ENCODE measurements at places on chromosomes 2 and 18.

GRCh38 chr18:59067873-59068272 is 71.8 kb upstream of the SEC11C start:
- DNase-seq, result no peak

GRCh38 chr18:31281437-31281836 is 36.5 kb upstream of the DSG1 start:
- no peak for DNase-seq

DNA sequence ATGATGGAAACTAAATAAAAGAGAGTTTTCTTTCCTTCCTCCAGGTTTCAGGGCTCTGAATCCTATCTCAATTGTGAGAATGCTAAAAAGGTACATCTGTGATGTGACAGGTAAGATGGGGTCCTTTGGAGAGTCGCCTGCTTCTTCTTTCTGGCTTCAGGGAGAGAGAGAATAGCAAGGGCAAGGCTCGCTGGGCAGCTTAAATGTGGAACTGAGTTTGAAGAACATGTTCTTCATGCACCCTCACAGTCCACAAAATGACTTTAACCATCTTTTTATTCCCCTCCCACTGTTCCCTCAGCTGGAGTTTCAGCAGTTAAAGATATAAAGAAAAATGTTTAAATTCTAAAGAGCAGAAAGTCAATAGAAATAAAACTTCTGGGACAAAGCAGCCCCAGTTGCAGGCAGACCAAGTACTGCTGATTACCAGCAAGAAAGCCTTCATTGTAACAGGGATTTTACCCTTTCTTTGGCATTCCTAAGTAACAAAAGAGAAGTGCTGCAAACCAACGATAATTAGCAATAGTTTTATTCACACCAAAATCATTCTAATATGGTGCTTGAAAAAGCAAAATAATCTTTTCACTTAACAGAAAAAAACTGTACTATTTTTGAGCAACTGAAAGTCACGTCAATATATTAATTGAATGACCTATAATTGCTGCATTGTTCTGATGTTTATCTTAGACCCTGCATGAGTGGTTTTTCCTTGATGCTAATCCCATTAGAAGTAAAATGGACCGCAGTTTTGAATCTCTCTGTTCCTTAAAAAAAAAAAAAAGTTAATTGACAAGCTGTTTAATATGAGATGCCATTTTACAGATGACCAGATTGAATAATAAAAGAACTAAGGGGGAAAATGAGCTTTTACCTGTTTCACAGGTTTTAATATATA is 61.5 kb downstream of the LRP2 start:
- no peak for DNase-seq

DNA sequence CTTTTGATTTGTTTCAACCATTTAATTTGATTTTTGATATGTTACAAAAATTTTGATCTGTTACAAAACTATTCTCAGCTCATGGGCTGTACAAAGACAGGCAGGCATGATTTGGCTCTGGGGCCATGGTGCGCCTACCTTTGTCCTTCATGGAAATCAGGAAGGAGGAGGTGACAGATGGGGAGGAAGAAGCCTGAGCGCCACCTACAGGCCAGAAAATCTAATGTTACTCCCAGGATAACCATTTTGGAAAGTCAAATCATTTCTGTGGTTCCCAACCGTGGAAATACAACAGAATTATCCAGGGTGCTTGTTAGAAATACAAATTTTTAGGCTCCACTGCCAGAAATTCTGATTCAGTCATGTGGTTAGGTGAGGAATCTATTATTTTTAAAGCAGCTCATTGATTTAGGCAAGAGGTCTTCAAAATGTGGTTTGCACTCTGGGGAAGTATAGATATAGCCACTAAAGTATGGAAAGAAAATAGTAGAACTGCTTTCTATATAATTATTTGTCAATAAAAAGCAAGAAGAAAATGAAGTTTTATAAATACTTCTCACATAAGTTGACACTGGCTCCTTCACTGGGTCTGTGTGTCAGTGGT is 93.9 kb downstream of the EVA1A start:
- DNase-seq, result no peak

DNA sequence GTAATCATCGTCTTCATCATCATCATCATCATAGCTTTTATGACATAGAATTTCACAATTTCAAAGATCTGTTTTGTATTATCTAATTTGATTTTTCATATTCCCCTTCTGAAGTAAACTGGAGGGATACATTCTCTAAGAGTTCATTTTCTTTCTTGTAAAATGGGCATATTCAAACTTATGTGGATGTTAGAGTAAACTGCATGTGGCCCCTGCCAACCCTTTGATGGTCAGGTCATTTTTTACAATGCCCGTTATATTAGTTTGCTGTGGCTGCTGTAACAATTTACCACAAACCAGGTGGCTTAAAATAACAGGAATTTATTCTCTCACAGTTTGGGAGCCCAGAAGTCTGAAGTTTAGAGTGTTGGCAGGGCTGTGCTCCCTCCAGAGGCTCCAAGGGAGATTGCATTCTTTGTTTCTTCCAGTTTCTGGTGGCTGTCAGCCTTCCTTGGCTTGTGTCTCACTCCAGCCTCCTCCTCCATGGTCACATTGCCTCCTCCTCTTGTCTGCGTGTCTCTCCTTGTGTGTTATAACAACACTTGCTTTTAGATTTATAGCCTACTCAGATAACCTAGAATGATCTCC is 127.5 kb upstream of the MMADHC start:
- DNase-seq, result no peak

GRCh38 chr2:70083344-70084156 is 3.7 kb upstream of the PCBP1 start:
- DNase-seq, result no peak

DNA sequence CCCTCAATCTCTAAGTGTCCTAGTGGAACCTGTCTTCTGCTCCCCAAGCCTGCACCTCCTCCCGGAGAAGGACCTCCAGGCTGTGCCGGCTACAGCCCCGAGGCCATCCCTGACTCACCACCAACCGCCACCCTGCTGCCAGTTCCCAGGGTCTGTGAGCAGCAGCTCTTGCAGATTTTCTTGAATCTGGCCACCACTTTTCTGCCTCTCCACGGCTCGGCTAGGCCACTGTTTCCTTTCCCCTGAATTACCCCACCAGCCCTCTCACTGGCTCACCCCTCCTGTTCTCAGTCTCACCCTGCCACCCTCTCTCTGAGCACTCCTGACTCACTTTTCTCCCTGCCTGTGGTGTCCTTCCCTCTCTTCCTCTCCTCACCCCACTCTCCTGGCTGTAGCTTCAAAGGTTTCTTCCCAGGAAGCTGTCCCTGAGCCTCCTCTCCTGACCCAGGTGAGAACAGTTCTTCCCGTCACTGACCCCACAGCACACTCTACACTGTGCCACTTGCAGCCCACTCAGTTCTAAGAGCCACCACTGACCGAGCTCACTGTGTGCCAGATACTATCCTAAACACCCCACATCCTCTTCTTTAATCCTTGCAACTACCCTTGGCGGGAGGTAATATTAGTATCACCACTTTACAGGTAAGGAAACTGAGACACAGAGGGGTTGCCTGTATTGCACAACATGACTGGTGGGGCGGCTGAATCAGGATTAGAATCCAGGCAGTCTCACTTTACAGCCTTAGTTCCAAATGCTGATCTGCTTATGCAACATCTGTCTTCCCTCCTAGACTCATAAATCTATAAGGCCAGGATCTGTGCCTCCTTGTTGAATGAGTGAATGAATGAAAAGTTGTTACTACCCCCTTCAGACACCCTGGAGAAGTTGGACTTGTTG is 111.6 kb downstream of the SMAD7 start:
- DNase-seq, result no peak

- DNase-seq, result no peak
These were observed 39.1 kb downstream of the PLEK start for GRCh38 chr2:68404164-68404563.

DNA sequence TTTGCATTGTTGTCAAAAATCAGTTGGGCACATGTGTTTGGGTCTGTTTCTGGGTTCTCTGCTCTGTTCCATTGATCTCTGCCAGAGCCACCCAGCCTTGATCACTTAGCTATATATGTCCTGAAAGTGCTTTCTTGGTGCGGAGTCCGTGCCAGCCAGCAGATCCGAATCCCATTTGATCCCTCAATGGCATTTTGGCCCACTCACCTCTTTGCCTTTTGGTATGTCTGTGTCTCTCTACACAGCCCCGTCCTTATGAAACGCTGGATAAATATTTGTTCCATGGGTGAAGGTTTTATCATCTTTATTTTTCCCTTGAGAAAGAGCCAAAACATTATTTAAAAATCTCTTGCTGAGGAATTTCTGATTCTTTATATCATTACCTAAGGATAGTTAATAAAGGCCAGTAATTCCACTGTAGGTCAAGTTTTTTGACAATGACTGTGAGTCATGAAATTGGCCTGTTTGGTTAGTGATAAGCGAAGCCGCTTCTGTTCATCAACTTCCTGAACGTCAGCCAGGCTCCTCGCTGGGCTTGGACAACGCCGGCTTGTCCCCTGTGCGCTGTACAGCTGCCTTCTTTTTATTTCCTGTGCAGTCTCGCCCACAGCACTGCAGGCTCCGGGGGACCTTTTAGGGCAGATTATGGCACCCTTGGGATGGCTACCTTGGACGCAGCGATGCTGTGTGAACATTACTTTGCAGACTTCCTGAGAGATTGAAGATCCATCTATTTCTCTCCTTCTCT is 24.9 kb downstream of the MTCL1 start:
- DNase-seq, result no peak

DNA sequence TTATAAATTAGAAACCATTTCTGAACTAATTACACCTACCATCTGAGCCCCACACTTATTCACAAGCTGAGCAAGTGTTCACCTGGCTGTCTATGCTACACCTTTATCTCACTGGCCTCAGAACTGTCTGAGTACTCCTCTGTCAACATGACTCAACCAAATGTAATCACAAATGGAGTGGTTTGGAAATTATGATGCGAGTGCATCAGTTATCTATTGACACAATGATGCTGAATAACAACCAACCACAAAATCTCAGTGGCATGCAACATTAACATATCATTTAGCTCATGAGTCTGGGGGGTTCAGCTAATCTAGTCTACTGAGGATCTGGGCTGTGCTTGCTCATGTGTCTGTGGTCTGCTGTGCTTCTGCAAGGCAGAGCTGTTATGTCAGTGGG is 184.2 kb upstream of the NXPH2 start:
- no peak for DNase-seq

DNA sequence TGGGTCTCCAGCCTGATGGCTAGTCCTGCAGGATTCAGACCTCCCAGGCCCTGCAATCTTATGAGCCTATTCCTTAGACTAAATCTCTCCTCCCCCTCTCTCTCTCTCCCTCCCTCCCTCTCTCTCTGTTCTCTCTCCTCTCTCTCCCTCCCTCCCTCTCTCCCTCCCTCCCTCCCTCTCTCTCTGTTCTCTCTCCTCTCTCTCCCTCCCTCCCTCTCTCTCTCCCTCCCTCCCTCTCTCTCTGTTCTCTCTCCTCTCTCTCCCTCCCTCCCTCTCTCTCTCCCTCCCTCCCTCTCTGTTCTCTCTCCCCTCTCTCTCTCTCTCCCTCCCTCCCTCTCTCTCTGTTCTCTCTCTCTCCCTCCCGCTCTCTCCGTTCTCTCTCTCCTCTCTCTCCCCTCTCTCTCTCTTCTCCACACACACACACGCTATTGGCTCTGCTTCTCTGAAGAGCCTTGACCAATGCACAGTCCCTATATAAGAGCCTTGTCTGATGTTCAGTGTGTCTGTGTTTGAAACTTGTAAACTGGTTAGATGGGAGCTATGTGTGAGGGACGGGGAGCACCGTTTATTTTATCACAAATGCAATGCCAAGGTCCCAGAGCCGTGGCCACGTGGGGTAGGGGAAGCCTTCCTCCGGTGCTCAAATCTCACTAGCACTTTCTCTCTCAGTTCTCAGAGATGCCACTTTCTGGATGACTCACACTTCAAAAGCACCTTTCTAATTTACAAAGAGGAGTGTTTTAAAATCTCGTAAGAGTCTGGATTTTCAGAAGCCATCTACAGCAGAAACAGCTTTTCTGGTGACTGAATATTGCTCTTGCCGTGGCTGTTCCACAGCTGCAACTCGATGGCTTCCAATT is 9.4 kb upstream of the PRLH start:
- DNase-seq, result no peak

DNA sequence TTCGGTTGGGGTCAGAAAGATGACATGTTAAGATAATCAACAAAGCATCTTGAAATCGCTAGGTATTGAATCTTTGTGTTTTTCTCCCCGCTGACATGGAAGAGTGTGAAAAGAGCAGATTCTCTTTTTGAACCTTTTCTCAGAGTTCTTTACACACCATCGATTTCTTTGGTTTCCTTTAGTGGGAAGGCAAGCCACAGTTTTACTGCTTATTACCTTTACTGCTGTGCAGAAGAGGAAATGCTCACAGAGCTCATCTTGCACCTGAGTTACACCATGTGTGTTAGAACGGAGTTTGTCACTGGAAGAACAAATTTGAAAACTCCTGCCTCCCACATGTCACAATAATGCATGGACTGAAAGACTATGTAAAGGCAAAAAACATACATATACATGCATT is 45.3 kb upstream of the PDK1 start:
- DNase-seq, result no peak

- DNase-seq, result peak; percentile 64
These were observed 19.8 kb downstream of the MYL12B start for GRCh38 chr18:3281456-3282400.

DNA sequence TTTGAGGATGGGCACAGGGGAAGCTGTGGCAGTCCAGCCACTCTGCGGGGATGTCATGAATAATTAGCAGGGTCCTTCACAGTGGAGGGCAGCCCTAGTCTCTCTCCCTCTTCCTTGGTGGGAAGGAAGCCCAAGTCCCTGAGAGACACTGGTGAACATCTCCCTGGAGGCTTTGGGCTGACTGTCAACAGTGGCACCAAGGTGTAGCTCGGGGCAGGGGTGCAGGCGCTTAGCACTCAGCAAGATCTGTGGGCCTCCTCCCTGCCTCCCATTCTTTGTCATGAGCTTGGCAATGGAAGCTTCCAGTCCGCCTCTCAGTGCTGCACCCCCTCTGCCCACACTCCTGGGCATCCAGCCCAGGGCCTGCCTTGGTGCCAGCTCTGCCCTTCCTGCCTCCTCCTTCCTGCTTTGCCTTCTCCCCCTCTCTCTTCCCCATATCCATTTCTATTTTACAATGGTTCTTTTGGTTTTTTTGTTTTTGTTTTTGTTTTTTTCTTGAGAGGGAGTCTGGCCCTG is 59.4 kb downstream of the STEAP3 start:
- no peak for DNase-seq

DNA sequence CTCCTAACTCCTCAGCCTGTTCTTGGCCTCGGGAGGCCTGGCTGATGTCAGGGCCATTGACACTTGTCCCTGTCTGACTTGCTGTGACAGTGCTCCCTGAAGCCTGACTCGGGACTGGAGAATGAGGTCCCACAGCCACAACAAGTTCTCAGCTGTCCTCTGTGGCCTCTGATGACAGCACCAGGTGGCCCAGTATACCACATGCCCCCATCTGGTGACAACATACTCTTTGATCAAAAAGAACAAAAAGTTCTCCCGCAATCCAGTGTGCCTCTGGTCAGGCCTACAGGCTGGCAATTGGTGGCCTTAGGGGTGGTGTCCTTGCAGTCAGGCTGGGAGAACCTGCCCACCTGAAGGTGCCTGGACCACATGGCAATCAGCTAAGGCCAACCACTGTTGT is 102.6 kb downstream of the SEPTIN10 start:
- DNase-seq, result no peak

DNA sequence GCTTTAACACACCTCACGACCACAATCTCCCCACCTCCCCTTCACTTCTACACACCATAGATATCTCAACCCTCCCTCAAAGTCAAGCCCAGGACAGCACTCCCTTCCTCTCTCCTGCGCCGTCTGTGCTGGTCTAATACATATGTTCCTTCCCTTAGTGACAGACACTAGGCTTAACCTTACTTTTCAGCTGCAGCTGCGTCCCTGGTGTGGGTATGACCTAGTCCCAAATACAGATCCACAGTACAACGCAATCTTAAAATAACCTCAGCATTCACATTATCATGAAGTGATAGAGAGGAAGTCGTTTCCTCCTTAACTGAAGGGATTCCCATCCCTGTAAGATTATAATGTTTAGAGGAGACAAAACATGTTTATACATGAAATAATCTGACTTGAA is 192.7 kb upstream of the TANK start:
- DNase-seq, result no peak

All from central memory CD4-positive, alpha-beta T cell (primary cell).